ELF-1 (cell line): ENCODE measurements at places on chromosomes 11 and 22.

GRCh38 chr11:2207773-2208621 lies 36.4 kb upstream of the TH start:
- DNase-seq = peak; percentile 49

GRCh38 chr22:41833369-41834004 lies 582 bp downstream of the SREBF2 start:
- peak; percentile 49 for DNase-seq

DNA sequence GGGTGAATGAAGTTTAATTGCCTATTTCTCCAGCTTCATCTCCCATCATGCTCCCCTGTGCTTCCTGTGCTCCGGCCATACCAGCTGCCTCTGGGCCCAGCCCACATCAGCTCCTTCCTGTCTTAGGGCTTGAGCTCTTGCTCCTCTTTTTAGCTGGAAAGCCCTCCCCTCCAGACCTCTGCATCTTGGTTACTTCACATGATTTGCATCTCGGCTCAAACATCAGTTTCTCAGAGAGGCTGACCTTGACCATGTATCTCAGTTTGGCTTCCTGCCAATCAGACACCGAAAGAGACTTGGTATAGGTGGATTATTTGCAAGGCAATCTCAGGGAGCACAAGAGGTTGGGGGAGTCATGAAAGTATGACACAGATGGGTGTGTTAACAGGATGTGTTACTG lies 73.2 kb upstream of the TIMP3 start:
- DNase-seq = no peak

DNA sequence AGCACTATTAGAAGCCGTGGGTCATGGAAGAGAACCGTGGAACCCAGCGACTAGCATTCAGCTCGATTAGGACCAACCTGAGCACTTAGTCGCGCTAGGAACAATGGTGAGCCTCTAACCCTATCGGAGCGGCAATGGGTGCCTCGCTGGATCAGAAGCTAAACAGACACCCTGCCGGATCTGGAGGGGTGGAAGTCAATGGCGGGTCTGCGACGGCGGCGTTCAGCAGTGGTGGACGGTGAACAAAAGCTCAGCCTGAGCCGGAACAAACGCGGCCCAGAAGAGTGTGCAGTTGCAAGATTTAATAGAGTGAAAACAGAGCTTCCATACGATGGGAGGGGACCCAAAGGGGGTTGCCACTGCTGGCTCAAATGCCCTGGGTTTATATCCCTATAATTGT lies 391.8 kb upstream of the DDI1 start:
- no peak for DNase-seq

DNA sequence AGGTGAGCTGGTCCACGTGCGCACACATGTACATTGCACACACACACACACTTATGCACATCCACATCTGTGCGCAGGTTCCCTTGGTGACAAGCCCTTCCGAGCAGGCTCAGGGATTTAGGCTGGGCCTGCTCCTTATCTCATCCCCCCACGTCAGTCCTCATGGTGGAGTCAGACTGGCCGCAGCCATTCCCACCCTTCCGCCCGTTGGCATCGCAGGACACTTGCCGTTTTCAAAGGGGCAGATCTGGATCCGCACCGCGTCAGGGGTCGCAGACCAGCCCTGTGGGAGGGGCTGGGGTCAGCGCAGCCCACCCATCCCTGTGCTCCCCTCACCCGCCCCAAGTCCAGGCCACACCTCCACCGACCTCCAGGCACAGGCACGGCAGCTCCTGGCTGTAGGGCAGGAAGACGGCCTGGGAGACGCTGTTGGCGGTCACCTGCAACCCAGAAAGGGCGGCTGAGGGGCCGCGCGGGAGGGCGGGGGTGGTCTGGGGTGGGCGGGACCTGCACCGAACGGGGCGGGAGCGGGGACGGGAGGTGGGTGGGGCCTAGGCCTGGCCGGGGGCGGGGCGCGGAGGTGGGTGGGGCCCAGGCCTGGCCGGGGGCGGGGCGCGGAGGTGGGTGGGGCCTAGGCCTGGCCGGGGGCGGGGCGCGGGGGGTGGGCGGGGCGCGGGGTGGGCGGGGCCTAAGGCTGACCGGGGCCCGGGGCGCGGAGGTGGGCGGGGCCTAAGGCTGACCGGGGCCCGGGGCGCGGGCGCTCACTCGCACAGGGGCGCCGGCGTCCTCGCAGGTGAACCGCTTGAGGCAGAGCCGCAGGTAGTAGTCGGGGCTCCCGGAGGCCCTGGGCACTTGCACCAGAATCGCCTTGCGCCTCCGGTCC lies 13.3 kb downstream of the IL17REL start:
- peak; percentile 51 for DNase-seq

GRCh38 chr22:43364169-43364435 lies 20.9 kb upstream of the SCUBE1 start:
- DNase-seq = no peak

- DNase-seq = no peak
Observed at GRCh38 chr11:128985880-128986279, 43.2 kb upstream of the TP53AIP1 start.

GRCh38 chr11:65069217-65069616 lies 10.9 kb upstream of the NAALADL1 start:
- DNase-seq = no peak

DNA sequence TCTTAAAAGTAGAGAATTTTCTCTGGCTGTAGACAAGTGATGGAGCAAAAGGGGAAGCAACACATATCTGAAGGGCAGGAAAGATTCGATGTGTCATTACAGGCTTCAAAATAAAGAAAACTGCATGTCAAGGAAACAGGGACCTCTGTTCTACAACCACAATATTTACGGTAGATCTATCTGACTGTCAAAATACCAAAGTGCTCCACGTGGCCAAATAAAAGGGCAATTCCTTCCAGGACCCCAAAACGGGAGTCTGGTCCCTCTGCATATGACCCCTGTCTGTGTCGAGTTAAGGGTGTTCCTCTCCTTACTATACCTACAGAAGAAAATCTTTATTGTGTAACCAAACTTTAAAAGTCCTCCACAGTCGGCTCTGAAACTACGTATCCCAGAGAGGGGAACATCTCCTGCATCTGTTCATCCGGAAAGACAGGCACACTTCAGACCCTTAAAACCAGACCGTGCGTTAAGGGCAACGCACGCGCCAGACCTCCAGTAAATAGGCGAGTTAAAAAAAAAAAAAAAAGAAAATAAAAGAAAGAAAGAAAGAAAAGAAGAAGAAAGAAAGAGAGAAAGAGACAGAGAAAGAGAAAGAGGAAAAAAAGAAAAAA lies 756 bp downstream of the CLNS1A start:
- DNase-seq = peak; percentile 24

- DNase-seq = no peak
Observed at GRCh38 chr22:24367841-24368240, 59.6 kb upstream of the ADORA2A start.

- DNase-seq = no peak
Observed at GRCh38 chr11:64976651-64977050, 4.7 kb upstream of the MAJIN start.

GRCh38 chr11:46846510-46846830 lies 390 bp upstream of the CKAP5 start:
- no peak for DNase-seq

- DNase-seq = no peak
Observed at GRCh38 chr22:40196628-40197360, 19.1 kb downstream of the TNRC6B start.

GRCh38 chr11:107504981-107505380 lies 47.4 kb upstream of the CWF19L2 start:
- DNase-seq = no peak

GRCh38 chr11:130404727-130405126 lies 23.7 kb downstream of the ADAMTS8 start:
- DNase-seq = no peak

DNA sequence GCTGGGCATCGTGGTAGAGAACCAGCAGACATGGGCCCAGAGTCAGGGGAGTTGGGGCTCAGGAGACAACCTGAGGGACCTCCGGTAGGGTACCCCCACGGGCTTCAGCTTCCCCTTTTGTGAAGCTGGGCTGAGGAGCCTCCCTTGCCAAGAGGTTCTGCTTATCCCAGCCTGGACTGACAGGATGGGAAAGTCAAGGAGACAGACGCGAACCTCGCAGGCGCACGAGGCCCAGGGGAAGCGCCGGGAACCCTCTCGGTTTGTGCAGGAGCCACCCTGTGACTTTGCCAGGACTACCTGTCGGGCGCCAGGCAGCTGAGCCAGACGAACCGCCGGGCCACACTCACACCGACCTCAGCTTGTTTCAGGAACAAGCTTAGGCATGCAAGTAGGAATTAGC lies 566.1 kb downstream of the BRD1 start:
- no peak for DNase-seq

DNA sequence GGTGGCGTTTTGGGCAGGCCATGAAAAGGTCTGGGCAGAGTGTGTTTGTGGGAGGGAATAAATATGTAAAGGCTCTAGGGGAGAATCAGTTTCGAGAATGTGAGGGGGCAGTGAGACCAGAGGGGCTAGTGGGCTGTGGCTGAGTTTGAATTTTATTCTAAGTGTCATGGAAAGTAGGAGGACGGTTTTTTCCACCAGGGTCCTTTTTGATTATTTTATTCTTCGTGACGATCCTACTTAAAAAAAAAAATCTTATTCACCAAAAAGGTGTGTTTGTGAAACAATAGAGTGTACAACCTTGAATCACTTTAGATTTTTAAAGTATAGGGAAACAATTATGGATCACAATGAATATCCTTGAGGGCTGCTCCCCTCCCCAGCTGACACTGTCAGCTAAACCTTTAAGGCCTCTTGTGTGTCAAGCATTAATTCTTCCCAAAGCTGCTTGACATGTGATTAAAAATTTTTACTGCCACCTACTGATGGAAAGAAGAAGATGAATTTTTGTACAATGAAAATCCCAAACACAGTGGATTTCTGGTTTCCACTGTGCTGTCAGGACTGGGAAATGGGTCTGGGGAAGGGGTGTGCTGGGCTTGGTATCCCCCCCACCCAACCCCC lies 107.5 kb upstream of the OR4B1 start:
- DNase-seq = no peak

- DNase-seq = no peak
Observed at GRCh38 chr11:82843057-82843795, 57.0 kb downstream of the PRCP start.

- no peak for DNase-seq
Observed at GRCh38 chr11:126829716-126830115, 170.9 kb downstream of the KIRREL3 start.

DNA sequence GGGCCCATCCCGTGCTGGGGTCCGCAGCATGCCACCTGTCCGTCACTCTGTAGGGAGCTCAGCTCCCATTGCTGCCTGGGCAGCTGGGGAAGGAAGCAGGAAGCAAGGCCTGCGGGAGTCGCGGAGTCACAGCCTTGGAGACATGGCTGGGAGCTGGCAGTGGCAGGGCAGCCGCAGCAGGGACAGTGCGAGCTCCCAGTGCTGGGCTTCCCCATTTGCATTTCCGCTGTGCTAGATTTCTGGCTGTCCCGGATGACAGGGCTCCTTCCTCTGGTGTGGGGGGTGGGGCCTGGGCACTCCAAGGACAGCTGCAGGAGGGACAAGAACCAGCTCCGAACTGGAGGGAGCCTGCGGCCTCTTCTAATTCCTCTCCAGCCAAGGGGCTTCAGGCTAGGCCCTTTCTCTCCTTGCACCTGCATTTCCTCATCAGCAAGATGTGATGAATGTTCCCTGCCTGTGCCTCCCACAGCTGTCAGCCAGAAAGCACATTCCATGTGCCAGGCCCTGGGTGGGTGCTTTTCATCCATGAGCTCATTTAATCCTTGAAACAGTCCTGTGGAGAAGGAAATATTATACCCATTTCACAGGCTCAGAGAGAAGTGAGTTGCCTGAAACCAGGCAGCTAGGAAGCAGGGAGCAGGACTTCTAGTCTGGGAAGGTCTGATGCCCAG lies 48.0 kb downstream of the MYO7A start:
- peak; percentile 81 for DNase-seq
